Stimulated activated CD4-positive, alpha-beta T cell treated with anti-CD3 and anti-CD28 coated beads, Interleukin-15, amount 100 ng/mL, for 1 hour (primary cell): ENCODE measurements at places on chromosomes 3 and 15.

DNA sequence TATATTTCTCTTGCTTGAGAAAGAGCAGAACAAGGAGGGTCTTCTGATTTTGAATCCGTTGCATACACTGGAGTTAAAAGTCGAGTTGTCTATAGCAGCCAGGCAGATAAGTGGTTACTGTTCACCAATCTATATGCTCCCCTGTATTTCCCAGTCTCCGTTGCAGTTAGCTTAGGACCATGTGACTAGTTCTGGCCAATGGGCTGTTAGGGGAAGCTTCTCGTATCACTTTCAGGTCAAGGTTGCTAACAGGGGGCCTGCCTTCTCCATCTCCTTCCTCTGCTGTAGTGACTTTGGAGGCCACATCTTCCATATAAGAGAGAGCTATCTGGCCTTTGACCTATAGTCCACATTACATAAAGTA lies 188.5 kb upstream of the KBTBD8 start:
- no peak for DNase-seq

GRCh38 chr3:156787926-156788663 lies 38.1 kb upstream of the LEKR1 start:
- no peak for DNase-seq

- DNase-seq, result no peak
Observed at GRCh38 chr15:100759106-100759505, 120.5 kb upstream of the ALDH1A3 start.

DNA sequence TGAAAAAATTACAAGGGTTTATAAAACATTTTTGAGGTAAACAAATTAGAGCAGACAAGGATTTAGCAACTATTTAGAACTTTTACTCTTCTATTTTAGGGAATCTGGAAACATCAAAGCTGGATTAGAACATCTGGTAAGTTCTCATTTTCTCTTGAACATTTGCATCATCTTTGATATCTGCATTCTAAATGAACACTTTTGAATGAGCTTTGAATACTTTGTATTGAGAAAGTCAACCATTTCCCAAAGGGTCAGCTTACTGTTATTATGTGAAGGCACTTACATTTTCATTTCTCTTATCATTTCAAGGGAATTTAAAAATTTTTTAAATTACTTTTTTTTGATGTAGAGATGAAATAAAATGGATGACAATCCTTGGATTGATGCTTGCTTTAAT lies 188.1 kb downstream of the RSRC1 start:
- DNase-seq, result no peak

DNA sequence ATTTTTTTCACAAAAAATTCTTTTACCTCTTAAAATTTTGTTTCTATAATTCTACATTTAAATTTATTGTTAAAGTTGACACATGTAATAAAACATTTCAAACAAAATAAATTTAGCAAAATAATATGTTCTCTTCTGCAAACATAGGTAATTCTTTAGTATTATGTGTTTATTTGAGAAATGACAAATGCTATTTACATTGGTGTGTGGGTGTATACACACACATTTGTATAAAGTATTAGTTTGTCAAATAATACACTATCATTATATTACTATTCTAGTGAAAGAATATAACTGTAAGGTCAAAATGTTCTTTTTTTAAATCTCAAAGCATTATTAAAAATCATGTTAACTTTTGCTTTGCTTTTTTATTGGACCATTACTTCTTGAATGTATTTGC lies 1370.6 kb downstream of the SI start:
- no peak for DNase-seq

GRCh38 chr15:74957476-74958035 lies 984 bp upstream of the RPP25 start:
- DNase-seq, result no peak

DNA sequence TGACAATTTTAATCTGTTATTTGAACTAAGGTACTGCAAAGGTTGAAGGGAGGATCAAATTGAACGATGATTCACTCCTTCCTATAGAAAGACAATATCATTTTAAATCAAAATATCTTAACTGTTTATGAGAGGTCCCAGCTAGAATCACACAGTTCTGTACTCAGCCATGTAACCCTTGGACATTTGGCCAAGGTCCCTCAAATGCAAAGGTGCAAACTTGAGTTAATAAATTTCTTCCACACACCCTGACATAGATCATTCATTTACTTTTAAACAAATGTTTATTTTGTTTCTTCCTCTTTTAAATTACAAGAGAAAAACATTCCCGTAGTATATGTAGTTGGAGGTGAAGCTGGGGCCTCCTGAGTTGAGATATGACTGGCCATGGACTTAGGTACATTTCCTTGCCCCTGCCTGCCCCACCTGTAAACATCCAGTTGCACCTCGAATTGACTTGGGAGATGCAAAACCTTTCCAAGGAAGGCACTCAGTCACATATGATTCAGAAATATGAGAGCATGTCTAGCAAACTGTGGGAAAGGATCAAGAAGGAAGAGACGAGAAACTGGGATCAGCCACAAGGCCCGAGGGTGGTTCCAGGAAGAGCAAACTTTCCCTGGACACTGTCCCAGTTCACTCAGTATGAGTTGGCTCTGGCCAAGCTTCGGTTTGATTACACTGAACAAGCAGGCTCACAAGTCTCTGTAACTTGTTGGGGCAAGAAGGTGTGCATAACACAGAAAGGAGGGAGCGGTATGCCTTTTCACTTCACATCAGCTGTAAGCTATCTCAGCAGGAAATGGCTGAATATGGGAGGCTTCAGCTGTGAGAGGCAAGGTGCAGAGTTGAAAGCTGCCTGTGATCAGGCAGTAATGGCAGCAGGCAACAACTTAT lies 6.7 kb downstream of the TNFSF10 start:
- DNase-seq, result no peak

GRCh38 chr15:69812861-69813261 lies 284.9 kb downstream of the TLE3 start:
- DNase-seq, result no peak

DNA sequence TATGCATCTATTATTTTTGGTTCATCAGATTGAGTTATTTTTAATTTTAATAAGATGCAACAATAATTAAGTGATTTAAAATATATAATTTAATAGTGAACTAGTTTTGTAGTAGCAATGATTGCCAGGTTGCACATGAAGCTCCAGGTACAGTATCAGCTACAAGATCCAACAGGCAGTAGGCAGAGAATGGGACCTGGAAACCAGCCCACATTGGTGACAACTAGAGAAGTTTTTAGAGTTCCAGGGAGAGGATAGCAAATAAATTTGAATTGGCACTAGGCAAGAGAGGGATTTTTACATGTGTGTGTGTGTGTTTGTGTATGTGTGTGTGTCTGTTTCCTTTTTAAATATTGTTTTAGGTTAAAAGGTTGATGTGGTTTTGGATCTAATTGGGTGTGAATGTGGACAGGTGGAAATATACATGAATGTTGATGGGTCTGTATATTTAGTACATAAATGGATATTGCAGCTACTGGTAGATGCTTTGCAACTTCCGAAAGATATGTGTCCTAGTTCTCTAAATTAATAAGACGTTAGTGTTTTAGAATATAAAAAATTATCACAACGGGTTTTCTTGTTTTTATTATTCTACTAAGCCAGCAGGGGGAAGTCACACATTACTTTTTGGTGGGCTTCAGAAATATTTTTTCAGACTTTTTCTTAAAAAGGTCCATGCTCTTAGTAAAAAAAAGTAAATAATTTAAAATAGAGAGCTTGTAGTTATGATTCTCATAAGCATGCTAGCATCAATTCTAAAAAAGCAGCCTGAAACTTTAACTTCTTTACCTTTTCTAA lies 110.1 kb upstream of the GBE1 start:
- DNase-seq, result no peak

DNA sequence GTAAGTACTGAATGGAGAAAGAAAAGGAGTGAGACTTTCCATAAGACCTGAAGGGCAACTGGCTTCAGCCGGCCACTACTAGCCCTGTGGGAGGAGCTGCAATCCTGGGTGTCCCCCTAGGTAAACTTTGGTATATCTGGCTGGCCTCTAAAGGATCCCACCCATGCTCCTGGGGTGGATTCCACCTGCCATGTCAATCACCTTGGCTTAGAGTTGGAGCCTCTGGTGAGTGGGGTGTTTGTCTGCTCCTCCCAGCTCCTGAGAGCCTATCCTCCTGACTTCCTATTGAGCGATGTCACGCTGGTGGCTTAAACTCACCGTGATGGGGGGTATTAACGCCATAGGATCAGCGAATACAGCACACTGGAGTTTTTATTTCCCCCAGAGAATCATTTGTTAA lies 2.6 kb downstream of the SPTBN5 start:
- DNase-seq, result no peak

DNA sequence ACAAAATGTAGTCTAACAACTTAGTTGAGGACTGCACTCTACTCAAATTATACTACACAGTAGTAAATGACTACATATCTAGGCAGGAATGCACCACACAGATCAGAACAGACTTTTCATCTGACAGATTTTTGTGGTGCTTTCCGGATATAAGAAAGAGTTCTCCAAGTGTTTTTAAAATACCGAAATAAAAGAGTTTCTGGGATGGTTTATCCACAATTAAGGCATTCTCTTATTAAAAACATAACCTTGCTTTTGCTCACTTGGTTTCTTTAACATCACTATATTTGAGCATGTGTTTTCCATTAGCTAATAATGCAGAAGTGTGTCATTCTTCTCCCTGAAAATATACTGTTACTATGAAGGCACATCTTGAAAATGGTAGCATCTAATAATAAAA lies 132.9 kb downstream of the MAGI1 start:
- DNase-seq, result no peak

DNA sequence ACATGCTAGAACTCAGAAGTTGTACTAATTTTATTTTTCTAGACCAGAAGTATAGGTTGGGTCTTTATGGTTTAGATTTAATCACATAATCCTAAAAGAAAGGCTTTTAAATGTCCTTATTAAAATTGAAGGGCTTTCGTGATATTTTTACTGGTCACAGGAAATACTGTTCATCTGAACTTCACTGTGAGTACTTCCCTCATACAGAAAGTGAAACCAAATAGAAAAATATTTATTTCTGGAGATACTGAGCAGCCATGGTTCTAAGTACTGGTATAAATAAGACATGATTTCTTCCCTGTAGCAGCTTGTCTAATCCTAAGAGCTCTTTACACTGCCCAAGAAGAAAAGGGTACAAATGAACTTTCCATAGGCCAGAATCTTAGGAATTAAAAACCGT lies 2.0 kb downstream of the SNRK start:
- no peak for DNase-seq

DNA sequence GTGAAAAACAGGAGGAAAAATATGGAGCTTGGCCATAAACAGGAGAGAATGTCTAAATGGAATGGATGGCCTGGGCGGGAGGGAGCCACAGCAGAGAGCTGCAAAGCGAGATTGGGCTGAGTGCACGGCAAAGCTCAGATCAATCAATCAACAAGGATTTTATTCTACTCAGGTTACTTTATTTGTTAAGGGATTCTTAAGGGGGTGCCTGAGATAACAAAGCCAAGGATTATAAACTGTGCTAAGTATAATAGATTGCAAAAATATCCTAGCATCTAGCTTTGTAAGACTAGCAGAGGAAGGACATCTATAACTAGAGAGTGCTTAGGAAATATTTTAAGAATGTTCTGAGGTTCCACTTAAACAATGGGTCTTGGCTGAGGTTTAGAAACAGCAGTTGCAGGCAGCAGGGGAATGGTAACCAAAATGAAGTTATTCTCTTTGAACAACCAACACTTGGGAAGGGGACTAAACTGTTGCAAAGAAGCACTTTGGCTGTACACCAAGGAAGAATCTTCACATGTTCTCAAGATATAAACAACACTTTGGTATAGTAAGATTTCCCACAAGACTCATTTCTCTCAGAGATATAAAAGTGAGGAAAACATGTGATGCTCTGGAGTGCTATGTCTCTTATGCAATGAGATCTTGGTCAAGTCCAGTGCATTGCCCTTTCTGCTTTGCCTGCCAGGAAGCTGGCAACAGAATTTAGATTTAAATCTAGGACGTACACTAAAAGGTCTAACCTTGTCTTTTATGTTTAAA lies 35.5 kb downstream of the TMEM212 start:
- DNase-seq, result no peak

GRCh38 chr3:173098959-173099358 lies 42.1 kb downstream of the SPATA16 start:
- DNase-seq, result no peak

DNA sequence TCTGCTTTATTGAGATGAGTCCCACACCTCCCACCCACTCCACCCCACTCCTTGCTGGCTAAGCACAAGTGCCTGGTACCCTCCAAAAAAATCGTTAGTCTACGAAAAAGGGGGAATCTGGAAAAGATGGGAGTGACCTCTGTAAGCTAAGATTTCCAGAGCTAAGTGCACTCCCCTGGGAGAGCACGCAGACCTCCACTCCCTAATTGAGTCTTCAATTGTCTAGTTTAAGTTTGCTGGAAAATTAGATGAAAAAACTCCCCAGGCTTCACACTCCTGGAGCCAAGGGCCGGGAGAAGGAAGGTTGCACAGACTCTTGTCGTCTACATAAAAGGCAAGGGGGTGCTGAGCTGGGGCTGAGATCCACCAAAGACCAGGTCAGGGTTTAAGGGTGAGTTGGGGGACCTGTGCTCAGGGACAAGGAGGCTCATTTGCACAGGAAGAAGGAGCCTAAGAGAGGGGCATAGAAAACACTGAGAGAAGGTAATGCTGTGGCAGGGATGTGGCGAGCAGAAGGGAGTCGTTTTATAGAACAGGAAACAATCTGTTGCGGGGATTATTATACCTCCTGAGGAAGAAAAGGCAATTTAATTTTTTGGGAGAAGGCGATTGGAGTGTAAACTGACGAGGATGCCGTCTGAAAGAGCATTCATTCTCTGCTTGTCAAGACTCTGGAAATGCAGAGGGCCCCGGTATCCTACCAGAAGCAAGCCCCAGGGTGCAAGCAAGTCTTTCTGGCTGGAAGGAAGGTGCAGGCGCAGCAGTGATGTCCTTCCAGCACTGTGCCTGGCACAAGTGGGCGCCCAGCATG lies 126.5 kb upstream of the DLG1 start:
- DNase-seq, result no peak

DNA sequence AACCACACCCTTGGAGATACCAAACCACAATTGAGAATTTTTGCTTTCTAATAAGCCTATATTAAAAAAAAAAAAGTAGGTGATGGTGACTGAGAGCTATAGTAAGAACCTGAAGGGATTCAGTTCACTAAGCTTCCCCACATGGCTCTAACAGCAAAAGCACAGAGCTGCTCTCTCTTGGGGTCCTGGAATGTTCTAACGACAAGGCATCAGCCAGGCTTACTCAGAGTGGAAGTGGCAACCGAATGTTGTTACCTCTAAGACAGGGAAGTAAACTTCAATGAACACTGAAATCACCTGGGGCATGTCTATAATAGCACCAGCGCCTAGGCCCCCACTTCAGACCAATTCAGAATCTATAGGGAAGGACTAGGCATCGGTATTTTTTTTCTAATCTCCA lies 397.7 kb downstream of the MAGI1 start:
- DNase-seq, result no peak

DNA sequence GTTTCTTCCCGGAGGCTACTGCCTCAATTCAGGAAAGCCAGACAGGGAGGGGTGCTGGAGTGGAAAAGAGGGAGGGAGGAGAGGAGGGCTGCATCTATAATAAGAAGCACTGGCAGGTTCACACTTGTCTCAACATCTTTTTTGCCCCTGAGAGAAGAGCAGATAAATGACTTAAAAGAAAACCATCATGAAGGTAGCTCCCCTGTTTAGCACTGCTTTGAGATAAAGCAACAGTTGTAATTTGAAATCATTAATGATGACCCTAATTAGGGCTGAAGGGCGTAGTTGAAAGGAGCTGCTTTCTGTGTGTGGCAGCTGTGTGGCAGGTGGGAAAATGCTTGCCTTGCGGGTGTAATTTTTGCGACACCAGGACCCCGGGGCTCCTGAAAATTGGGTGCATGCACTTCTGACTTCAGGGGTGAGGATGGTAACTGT lies 222.8 kb upstream of the IL12A start:
- no peak for DNase-seq

GRCh38 chr3:27720899-27721716 lies 1.0 kb downstream of the EOMES start:
- no peak for DNase-seq

- DNase-seq, result no peak
Observed at GRCh38 chr3:161339517-161340500, 31.5 kb downstream of the SPTSSB start.
